ENCODE measurements at places on chromosomes 2 and 18. TPM values are rescaled to one million over a fixed set of nuclear protein-coding genes. Genes with fewer than 3 reads are reported as not detected.

AMER3 gene
- total RNA-seq: not detected

DNA sequence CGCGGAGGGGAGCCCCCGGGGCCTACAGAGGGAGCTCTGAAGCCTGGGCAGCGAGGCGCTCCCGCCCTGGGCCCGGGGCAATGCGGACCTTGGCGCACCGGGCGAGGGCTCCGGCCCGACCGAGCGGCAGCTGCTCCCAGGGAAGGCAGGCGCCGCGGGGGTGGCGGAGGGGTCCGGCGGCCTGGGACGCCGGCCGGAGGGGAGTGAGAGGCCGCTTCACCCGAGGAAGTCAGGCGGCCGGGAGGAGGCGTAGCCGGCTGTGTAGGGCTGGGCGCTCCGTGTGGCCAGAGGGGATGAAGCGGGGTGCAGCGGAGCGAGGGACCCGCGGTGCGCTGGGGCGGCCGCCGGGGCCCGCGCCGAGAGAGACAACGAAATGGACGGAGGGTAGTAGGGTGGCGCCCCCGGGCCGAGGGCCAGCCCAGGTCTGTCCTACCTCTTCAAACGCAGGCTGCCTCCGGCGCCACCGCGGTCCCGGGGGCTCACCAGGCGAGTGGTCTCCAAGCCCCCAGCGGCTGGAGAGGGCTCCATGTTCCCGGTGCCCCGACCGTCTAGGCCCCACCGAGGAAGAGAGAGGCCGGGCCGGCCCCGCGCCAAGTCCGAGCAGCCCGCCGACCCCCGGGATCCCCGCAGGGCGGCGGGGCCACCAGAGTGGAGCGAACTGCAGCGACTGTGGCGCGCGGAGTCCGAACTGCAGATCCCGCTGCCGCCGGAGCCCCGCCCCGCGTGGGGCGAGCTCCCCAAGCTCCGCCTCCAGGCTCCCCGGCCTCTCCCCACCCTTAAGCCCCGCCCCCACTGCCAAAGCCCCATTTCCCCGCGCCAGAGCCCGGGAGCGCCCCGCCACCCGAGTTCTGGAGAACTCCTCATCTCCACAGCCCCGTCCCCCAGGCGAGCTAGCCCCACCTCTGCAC, at the start of gene SLC30A3:
SLC30A3 (minus strand) TSS at position 669 of the 908 bp plus-strand sequence; CDS start at position 528, 141 bp downstream.
- H3K27ac ChIP-seq: no peak within 1 kb of the TSS
- no peaks in the 10 kb centered on the region for H3K4me1 ChIP-seq

GRCh38 chr2:181937473-181937872, 45.9 kb downstream of the ITPRID2 start:
- peak; percentile 57 for DNase-seq
- no peaks in the 10 kb centered on the region for H3K36me3 ChIP-seq
- H3K4me1 ChIP-seq: peaks cover 2% of the 10 kb centered on the region
- no peak overlapping the region for H3K4me3 ChIP-seq
- no peak overlapping the region for H3K27ac ChIP-seq
- no peaks in the 10 kb centered on the region for H3K27me3 ChIP-seq

DCDC2C gene
- total RNA-seq: not detected

SLC16A14 gene
- total RNA-seq: 2.0 TPM

RIT2 gene
- total RNA-seq: not detected

FIGN gene
- total RNA-seq: 27.8 TPM

- no peak overlapping the region for H3K4me3 ChIP-seq
- H3K36me3 ChIP-seq: no peaks in the 10 kb centered on the region
- H3K27me3 ChIP-seq: no peaks in the 10 kb centered on the region
- no peaks in the 10 kb centered on the region for H3K4me1 ChIP-seq
- no peak overlapping the region for H3K27ac ChIP-seq
- DNase-seq: no peak
These were observed 420.5 kb downstream of the PTH2R start for GRCh38 chr2:208827109-208827508.

DNA sequence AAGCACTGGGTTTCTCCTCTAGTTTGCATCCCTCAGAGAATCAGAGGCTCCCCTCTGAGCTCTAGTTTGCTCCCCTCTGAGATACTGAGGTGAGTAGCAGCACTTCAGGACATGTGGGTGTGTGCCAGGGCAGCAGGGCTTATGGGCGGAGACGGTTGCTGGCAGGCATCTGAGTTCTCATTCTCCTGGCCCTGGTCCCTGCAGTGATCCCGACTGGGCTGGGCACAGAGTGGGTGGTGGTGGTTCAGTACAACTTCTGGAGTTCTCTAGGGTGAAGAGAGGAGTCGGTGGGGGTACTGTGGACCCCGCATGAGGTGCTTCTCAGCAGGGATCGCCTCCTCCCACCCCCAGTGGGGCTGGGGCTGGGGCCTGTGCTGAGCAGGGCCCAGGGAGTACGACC, 47.9 kb downstream of the BOLA3 start:
- DNase-seq: no peak
- H3K27ac ChIP-seq: no peak overlapping the region
- H3K36me3 ChIP-seq: peaks cover 3% of the 10 kb centered on the region
- no peaks in the 10 kb centered on the region for H3K4me1 ChIP-seq
- H3K27me3 ChIP-seq: no peaks in the 10 kb centered on the region
- H3K4me3 ChIP-seq: no peak overlapping the region

CMPK2 gene
- total RNA-seq: 3.7 TPM

- H3K27me3 ChIP-seq: no peaks in the 10 kb centered on the region
- DNase-seq: no peak
- no peak overlapping the region for H3K4me3 ChIP-seq
- no peaks in the 10 kb centered on the region for H3K36me3 ChIP-seq
- no peaks in the 10 kb centered on the region for H3K4me1 ChIP-seq
These were observed 2.9 kb downstream of the IL18R1 start for GRCh38 chr2:102358496-102358895.

DNA sequence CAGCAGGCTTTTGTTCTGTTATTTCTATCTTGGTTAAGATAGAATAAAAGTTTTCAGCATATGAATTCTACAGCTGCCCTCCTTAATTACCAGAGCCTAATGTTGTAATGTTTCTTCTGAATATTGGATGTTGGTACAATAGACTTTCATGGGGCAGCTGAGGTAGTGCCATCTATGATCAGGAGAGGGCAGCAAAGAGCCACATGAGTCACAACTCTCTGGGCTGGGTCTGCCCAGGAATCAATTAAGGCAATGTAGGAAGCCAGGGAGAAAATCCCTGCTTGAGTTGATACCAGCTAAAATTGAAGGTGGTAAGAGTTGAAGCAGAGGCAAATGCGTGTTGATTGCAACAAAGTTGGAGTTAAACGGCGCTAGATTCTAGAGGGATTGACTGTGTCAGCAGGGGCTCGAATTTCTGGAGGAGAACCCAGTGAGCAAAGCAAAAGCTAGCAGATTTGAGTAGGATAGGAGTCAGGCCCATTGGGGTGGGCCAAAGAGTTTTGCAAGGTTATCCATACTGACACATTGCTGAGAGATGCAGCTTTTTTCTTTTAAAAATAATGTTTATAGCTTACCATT, 10.6 kb upstream of the MC5R start:
- H3K27me3 ChIP-seq: no peaks in the 10 kb centered on the region
- no peak overlapping the region for H3K27ac ChIP-seq
- H3K4me1 ChIP-seq: no peaks in the 10 kb centered on the region
- DNase-seq: no peak

DNA sequence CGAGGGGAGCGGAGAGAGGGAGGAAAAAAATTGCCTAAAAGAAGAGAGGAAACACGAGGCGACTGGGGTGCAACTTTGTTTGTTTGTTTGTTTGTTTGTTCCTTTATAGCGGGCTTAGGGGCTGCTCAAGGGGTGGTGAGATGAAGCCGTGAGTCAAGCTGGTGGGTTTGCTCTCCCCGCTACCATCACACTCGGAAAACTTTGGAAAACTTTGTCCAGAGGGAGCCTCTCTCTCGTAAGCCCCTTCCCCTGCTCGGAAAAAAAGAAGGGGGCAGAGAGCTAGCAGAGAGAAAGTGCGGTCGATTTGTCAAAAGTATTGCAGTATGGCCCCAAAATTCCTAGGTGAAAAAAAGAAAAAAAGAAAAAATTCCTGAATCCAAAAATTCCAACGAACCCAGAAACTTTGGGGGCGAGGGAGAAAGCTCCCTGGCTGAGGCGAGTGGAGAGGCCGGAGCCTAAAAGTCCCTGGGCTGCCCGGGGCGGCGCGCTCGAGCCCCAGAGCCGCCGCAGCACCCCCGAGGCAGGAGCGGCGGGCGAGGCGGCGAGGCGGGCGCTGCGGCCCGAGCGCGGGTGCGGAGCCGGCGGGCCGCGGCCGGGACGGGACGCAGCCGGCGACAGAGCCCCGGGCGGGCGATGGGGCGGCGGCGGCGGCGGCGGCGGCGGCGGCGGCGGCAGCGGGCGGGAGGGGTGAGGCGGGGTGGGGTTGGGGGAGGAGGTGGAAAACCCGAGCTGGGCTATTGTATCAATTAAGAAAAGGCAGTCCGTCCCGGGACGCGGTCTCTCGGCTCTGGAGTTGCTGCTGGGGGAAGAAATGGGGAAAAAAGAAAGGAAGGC, 558 bp upstream of the CYP26B1 start:
- peak overlapping the region; percentile 45 for H3K4me3 ChIP-seq
- H3K27me3 ChIP-seq: no peaks in the 10 kb centered on the region
- no peak overlapping the region for H3K27ac ChIP-seq
- H3K4me1 ChIP-seq: no peaks in the 10 kb centered on the region

FAM210A gene
- 12.2 TPM for total RNA-seq

PECR gene
- 5.6 TPM for total RNA-seq

DNA sequence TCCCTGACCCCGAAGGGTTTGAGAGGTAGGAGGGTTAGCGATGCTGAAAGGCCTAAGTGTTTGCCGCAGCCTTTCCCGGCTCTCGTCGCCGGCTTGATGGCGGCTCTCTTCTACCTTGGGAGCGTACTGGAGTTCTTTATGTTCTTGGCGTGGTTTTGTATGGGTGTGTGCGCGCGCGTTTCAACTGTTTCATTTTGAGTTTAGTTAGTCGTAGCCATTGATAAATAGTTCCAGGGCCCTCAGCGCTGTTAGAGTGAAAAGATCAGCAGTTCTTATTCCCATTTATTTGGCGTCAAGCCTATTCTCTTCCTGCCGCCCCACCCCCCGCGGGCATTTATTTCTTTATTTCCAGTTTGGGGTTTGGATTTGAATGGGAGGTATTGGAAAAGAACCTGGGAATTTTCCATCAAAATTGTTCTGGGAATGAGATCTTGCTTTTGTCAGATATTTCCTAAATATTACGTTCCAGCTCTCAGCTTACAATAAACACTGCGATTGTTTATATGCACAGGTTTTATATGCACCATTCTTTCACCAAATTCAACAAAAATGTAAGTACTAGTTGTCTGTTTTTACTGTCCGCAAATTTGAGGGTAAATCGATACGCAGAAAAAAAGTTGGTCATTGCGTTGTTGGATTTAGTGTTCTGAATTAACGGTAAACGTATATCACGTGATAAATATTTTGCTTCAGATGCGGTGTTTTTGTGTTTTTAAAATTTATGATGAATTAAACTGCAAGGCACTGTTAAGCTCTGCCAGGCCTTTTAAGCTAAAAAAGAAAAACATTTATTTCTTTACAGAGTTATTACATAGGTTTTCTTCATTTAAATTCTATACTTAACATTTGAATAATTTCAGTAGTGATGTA, 954 bp downstream of the CCNT2 start:
- H3K27ac ChIP-seq: peak overlapping the region; percentile 70
- peaks cover 4% of the 10 kb centered on the region for H3K4me1 ChIP-seq
- no peak for DNase-seq
- peak overlapping the region; percentile 86 for H3K4me3 ChIP-seq
- H3K27me3 ChIP-seq: no peaks in the 10 kb centered on the region

MYO7B gene
- 0.32 TPM for total RNA-seq

NT5DC4 gene
- total RNA-seq: 0.23 TPM

CDKL4 gene
- total RNA-seq: 0.88 TPM

- H3K4me1 ChIP-seq: peaks cover 3% of the 10 kb centered on the region
- no peaks in the 10 kb centered on the region for H3K27me3 ChIP-seq
- no peak overlapping the region for H3K4me3 ChIP-seq
- H3K36me3 ChIP-seq: no peaks in the 10 kb centered on the region
These were observed 36.8 kb upstream of the RIOK3 start for GRCh38 chr18:23416298-23416697.

- no peak for DNase-seq
- H3K36me3 ChIP-seq: no peaks in the 10 kb centered on the region
- no peaks in the 10 kb centered on the region for H3K4me1 ChIP-seq
- H3K27ac ChIP-seq: no peak overlapping the region
- no peaks in the 10 kb centered on the region for H3K27me3 ChIP-seq
- H3K4me3 ChIP-seq: no peak overlapping the region
These were observed 187.8 kb upstream of the FAM98A start for GRCh38 chr2:33786881-33787280.

DNA sequence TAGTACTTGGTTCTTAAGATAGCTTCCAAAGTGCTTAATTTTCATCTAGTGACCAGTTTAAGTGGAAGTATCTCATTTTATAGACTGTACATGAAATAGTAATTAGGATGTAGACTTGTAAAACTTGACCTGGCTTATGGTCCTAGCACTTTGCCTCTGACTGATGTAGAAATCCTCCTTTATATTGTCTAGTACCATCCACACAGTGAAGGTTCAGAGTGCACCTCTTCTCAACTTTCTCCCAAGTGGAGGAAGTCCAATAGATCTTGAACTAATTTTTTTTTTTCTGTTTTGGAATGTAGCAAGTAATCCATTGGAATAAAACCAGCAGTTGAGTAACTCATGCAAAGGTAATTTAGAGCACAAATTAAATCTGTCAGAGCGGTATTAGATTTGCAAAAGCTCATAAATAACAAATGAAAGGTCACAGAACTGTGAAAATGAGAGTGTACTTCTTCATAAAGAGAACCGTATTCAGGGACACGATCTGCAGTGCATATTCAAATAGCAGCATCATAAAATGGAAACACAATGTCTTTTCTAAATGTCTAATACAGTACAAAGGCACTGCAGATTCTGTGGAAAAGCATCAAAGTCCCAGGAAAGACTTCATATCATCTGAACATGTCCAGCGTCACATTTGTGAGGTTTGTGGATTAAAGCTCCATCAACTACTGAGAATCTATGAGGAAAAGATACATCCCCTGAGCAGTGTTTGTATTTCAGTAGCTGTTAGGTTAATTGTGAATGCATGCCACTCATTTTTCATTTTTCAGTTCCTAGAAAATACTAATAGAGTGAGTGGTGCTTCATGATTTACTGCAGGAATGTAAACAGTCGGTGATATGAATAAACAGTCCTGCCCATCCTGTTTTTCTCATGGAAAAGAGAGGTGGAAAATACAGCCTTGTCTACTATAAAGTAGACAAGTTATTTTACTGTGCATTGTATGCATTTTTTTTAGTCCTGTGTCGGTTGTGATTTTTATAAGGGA, 100.7 kb downstream of the LYPD6 start:
- no peaks in the 10 kb centered on the region for H3K27me3 ChIP-seq
- DNase-seq: no peak
- H3K27ac ChIP-seq: no peak overlapping the region
- H3K4me3 ChIP-seq: no peak overlapping the region
- no peaks in the 10 kb centered on the region for H3K36me3 ChIP-seq

MFSD2B gene
- 0.33 TPM for total RNA-seq

- no peak overlapping the region for H3K4me3 ChIP-seq
- no peaks in the 10 kb centered on the region for H3K27me3 ChIP-seq
- H3K27ac ChIP-seq: no peak overlapping the region
- DNase-seq: no peak
- no peaks in the 10 kb centered on the region for H3K4me1 ChIP-seq
These were observed 56.6 kb upstream of the SLC1A4 start for GRCh38 chr2:64932371-64933216.

Measured in aorta (tissue), 5 donors.